ENCODE measurements at places on chromosomes 2 and 18.

GRCh38 chr2:40480073-40480472, 28.2 kb upstream of the SLC8A1 start:
- DNase-seq: no peak

DNA sequence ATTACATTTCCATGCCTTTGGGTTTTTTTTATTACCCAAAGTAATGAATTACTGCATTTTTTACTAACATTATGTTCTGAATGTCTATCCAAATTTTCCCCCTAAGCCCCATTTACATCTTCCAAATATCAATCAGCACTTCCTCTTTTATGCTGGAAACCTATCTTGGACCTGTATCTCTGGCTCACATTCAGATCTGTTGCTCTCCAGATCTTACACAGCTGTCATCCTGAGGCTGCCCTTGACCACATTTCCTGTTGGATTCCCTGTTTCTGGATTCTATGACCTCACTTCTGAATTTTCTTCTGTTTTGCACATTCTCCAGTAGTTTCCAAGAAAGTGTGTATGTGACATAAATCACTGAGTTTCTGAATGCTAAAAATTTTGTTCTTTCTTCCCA, 146.7 kb downstream of the PDE1A start:
- no peak for DNase-seq

DNA sequence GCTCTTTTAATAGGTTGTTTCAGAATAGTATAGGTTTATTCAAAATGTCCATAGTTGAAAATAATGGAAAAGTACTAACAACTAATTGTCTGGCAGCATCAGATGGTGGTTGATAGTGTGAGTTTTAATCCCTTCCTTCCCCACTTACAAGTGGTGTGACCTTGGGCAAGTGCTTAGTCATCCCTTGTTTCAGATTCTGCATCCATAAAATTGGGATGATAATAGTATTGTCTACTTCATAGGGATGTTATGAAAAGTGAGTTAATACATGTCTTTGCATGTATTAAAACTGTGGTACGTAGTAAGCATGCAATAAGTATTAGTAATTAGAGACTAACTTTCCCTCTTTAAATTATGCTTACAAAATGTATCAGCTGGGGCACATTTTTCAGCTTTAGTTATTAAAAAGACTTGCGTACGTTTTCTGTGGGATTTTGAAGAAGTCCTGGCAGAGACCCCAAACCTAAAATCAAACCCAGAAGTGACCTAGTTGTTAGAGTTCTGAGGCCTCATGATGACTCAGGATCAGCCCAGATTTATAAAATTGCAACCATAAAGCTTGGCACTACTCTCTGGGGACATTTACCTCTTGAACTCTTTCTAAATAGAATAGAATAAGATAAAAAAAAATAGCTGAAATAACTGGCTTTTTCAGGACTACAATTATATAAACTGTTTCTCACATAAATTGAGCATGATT, 8.6 kb downstream of the ITGA4 start:
- DNase-seq: no peak

GRCh38 chr2:63124218-63124617, 73.6 kb downstream of the OTX1 start:
- DNase-seq: peak; percentile 44

- DNase-seq: no peak
Observed at GRCh38 chr2:236636714-236637470, 67.3 kb downstream of the ACKR3 start.

DNA sequence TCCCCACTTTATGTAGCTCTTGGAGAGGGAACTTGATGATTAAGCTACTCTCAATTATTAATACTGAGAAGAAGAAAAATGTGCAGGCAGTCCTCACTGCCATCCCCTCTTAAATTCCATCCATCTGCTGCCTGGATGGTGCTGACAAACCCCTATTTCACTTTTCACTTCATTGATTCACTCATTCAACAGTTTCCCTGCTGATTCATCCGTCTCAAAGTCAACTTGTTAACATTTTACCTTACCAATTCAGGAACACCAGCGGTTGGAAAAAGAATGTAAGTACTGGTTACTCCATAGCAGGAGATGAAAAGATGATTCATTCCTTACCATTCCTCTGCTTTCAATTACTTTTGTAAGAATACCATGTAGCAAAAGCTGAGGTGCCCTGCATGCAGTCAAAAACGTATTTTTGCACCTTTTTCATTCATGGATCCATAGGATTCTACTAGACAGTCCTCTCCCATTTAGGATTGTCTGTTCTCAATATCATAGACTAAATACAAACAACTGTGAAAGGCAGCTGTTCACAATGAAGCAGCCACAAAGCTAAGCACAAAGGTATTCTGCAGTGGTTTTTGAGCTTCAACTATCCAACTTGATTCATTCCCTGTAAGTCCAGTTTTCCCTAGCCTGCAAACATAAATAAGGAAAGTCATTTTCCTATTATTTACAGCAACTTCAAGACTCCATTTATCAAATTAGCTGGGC, 262.0 kb downstream of the MREG start:
- DNase-seq: no peak

DNA sequence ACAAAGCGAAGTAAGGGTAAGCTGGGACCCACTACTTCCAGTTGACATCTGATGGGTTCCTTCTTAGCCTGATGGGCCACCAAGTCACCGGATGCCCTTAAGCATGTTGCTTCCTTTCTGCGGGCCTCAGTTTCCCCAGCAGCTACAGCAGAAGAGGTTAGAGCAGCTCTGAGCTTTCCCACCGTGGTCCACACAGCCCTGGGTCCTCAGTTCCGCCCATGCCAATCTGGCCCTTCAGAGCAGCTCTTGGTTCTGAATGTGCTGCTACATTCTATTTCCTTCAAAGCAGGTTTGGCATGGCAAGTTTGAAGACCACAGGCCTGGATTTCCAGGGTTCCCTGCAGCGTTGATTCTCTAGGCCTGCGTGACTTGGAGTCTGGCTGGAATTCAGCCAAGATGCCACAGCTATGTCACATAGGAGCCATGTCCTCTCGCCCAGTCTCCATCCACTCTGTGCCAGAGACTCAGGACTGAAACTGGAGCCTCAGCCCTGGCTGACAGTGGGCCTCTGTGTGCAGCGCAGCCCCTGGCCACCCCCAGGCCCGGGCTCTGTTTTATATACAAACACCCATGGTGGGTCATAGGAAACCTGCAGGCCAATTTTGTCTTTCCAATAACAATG, 79.6 kb downstream of the TFCP2L1 start:
- DNase-seq: no peak

DNA sequence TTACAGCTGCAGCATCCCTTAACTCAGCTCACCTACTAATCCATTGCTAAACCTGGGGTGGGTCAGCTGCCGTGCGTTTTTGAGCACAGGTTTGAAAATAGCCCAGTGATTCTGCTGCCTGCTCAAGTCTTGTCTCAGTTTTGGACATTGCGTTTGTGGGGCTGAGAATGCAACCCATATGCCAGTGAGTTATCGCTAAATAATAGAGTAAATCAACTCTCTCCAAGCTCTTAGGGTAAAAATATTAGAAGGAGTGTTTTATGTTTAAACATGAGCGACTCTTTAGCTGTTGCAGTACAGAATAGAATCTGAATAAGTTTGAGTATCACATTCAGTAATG, 2.1 kb downstream of the TSHZ1 start:
- no peak for DNase-seq

- no peak for DNase-seq
Observed at GRCh38 chr2:33927756-33928155, 328.7 kb upstream of the FAM98A start.

GRCh38 chr2:54955358-54956110, 94.7 kb downstream of the RTN4 start:
- DNase-seq: no peak

Data from GM13976 (cell line).